ENCODE measurements at places on chromosomes 7 and 10.
A peak's percentile ranks its signal among the peaks of the same experiment; 100 is the strongest.

DNA sequence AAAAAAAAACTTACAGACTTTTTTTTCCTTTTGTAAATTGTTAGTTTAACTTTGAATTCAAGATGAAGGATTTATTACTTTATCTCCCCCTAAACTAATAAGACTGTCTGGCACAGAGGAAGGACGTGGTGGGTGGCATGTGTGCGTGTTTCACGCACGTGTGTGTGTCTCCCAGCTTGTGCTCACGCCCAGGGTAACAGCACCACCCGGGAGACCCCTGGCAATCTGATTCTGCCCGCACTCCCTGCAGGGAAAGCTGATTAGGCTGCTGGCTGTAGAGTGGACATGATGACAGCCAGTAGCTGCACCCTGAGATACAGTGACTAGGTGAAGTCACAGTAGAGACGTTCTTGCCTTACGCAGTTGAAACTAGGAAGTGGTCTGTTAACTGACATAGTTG is 25.3 kb downstream of the WIPI2 start:
- no peak for DNase-seq

DNA sequence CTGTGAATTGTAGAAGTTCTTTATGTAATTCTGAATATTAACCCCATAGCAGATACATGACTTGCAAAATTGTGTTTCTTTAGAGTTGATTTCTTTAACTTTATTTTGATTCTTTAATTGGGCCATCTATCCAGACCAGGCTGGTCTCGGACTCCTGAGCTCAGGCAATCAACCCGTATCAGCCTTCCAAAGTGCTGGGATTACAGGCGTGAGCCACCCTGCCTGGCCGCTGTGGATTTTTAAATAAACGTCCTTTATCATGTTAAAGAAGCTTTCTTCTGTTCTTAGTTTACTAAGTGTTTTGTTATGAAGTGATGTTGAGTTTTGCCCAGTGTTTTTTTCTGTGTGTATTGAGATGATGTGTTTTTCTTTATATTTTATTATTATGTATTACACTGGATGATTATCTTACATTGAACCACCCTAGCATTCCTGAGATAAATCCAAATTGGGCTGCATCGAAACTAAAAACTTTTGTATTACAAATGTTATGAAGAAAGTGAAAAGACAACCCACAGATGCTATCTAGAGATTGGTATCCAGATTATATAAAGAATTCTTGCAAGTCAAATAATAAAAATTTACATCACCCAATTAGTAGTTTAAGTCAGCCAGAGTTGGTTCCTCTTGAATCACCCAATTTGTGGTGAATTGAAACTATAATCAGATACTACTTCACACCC is 118.1 kb downstream of the TPST1 start:
- no peak for DNase-seq

GRCh38 chr7:7923818-7924217 is 44.8 kb upstream of the GLCCI1 start:
- DNase-seq: no peak

- DNase-seq: no peak
These were observed 149.1 kb upstream of the WDR11 start for GRCh38 chr10:120702032-120702431.

DNA sequence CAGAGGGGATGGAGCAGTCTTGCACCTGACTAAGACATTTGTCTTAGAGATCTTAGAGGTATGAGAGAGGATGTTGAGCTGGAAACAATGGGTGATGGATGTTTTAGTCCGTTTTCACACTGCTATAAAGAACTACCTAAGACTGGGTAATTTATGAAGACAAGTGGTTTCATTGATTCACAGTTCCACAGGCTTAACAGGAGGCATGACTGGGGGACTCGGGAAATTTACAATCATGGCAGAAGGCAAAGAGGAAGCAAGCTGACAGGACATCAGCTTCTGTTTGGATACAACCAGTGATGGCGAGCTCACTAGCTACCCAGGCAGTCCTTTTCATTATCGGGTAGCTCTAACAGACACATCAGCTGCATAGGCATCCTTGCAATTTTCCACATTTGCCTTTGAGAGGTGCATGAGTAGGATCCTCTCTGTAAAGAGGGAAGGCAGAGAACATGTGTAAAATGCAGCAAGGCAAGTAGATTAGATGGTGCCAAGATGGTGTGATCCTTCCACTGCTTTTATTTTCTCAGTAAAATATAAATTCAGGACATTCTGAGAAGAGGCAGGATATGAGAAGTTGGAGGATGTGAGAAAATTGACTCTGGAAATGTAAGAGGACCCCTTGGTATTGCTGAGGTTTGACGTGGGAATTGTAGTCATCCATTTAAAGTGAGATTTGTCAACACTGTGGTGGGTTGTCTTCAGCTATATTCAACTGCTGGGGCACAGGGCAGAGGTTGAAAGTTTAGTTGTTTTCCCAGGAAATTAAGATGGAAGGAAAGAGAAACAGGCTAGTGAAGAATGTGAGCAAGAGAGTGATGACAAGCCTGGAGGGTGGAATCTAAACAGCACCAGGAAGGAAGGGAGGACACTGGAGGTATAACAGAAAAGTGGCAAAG is 1140.0 kb upstream of the AUTS2 start:
- DNase-seq: no peak

- DNase-seq: no peak
These were observed 14.8 kb upstream of the SH2D4B start for GRCh38 chr10:80522756-80523363.

- no peak for DNase-seq
These were observed 55.9 kb downstream of the ETV1 start for GRCh38 chr7:13933536-13933935.

DNA sequence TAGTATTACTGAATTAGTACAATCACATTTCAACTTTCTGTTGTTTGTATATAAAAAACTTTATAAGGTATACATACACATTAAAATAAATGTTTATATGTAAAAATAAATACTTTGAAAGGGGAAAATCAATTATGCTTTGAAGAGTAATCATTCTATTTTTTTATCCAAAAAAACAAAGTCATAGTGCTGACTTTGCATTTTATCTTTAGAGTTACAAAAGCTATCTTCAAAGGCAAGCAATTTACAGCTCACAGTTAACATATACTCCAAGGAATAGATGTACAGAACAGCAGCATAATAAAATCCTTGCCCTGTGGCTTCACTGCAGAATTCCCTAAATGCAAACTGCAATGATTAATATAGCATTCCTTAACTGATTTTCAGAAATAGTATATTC is 53.2 kb downstream of the MAGI2 start:
- no peak for DNase-seq

- no peak for DNase-seq
These were observed 447 bp downstream of the RSU1 start for GRCh38 chr10:16816830-16817124.

- DNase-seq: peak; percentile 57
These were observed 621 bp downstream of the P4HA1 start for GRCh38 chr10:73096041-73096448.

DNA sequence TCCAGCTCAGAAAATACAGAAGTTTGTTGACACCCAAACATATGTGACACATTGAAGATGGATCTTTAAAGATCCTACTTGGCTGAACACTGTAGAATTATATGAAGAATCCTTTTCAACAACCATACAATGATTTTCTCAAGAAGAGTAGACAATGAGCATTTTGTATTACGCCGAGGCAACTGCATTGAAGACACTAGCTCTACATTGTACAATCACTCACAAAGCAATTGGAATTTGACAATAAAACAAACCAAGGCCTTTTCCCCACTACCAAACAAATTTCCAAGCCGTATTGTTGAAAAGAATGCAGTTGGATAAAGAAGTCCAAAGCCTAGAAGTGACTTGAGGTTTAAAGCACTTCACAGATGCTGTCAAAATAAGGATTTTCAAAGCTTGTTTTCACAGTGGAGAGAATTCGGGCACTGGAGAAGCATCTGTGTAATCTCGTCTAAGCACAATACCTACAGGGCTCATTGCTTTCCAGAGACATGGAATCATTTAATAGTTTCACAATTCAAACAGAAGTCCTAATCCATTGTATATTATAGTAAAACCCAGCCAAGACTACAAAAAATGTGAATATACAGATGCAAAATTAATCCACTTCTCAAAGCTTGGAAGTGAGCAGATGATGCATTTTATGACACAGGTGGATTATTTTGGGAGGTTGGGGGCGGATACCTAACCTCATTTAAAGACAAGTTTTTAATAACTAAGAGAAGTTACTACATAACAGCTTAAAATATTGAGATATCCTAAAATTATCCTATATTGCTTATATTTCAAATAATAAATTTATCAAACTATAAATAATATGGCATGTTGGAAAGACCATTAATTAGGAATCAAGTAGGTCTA is 78.6 kb downstream of the SORCS1 start:
- no peak for DNase-seq

DNA sequence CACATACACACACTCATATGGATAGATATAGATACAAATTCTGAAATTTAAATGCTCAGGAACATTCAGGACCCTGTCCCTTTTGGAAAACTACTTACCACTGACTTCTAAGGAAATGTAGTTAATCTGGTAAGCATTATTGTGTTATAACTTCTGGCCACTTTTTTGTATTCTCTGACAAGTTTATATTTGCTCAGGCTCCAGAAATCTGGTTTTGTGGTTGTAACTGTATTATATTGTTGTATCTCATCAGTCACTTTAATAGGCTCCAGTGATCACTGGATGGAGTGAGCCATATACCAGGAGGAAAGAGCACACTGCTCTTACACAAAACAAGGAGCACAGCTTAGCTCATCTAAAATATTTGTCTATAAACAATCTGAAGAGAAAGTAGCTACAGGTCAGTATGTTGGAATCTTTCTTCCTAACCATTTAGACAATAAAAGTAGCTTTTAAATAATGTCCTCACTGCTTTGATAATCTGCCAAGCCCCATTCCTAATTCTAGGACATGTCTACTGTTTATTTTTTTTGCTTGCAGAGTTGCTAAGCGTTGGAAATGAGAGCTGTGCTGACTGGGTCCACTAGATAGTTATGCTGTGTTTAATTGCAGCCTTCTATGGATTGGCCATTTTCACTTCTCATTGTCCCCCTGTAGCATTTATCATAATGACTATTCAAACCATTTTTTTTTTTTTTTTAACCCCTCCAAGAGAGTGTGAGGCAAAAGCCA is 43.8 kb downstream of the SMNDC1 start:
- DNase-seq: no peak

GRCh38 chr10:36779238-36779846 is 346.1 kb upstream of the ANKRD30A start:
- no peak for DNase-seq

GRCh38 chr7:34982371-34983019 is 54.8 kb downstream of the DPY19L1 start:
- no peak for DNase-seq

- no peak for DNase-seq
These were observed 375.9 kb downstream of the BMPER start for GRCh38 chr7:34281260-34281659.

GRCh38 chr7:1598286-1598685 is 28.5 kb upstream of the PSMG3 start:
- DNase-seq: no peak

GRCh38 chr10:103125323-103126267 is 67.5 kb downstream of the NT5C2 start:
- no peak for DNase-seq

- DNase-seq: no peak
These were observed 231.3 kb upstream of the NPY start for GRCh38 chr7:24052572-24053260.

- no peak for DNase-seq
These were observed 45.3 kb upstream of the ZNF800 start for GRCh38 chr7:127437837-127438236.

- DNase-seq: no peak
These were observed 58.8 kb downstream of the GRB10 start for GRCh38 chr7:50723888-50724287.

- no peak for DNase-seq
These were observed 337.1 kb upstream of the GLI3 start for GRCh38 chr7:42573881-42574672.

DNA sequence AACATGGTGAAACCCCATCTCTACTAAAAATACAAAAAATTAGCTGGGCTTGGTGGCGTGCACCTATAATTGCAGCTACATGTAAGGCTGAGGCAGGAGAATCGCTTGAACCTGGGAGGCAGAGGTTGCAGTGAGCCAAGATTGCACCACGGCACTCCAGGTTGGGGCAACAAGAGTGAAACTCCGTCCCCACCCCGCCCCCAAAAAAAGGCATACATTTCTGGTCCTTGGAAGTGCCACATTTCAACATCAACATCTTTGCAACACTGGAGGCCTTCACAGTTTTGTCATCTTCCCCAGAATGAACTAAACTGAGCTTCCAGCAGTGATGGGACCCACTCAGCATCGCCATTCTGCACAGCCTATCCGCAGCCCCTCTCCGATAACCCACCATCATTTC is 36.6 kb downstream of the FAM53B start:
- DNase-seq: no peak

- no peak for DNase-seq
These were observed 488.8 kb upstream of the ZMIZ1 start for GRCh38 chr10:78579995-78580394.

DNA sequence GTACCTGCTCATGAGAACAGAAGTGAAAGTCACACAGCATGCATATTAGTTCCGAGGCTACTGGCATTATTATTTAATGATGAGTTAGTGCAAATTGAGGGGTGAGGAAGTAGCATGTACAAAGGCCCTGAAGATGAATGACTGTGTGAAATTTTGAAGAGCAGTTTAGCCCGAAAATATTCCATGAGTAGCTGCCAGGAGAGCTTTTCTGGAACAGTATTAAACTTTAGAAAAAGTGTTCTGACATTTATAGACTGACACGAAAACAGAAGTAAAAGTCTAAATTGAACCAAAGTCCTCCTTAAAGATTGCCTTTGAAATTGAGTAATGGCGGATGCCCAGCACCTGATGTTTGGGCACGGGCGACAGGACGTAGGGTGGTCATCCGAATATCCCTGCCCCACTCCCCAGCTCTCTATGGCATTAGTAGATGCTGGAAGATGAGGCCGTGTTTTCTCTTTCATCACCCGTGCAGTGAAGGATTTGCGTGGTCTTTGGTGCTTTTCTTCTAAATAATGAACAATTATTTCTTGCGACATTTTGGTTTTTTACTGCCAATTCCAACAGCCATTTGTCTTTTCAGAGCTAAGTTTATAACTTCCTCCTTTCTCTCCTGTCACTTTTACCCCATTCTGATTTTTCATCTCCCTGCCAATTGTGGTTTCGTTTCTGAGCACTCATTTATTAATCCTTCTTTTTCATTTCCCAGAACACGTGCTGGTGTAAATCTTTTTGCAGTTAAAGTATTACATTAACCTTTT is 192.6 kb downstream of the MGMT start:
- no peak for DNase-seq

DNA sequence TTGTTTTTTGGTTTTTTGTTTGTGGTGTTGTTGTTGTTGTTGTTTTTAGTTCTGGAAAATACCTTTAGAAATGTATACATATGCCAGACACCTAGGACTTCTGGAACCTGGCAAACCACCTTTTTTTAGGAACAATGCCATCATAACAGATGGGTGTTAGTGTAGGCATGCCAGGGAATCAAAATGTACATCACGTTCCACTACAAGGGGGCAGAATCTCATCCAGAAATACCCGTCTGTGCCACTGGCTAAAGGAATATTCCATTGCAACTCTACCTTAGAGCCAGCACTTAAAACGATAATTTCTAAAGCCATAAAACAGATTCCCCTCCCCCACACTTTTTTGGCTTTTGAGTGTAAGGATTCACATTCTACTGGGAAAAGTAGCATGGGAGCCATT is 239.8 kb downstream of the ETV1 start:
- DNase-seq: no peak

Data from activated CD4-positive, alpha-beta T cell treated with anti-CD3 and anti-CD28 coated beads for 24 hours (primary cell).